ENCODE measurements at places on chromosomes 5 and 9. TPM values are rescaled to one million over a fixed set of nuclear protein-coding genes. Genes with fewer than 3 reads are reported as not detected.

The ROPN1L gene
- 0.31 TPM for total RNA-seq

The SHROOM1 gene
- 6.1 TPM for total RNA-seq

The NEUROG1 gene
- not detected for total RNA-seq

The SHB gene
- total RNA-seq, result 20.3 TPM

DNA sequence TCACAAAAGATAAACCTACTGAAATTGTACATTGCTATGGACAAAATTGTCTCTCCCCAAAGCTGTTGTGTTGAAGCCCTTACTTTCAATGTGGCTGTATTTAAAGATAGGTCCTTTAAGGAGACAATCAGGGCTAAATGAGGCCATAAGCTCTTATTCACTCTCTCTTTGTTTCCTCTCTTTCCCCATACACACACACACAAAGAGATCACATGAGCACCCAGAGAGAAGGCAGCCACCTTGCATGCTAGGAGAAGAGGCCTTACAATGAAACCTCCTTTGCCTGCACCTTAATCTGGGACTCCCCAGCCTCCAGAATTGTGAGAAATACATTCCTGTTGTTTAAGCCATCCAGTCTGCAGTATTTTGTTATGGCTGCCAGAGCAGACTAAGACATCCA lies 1295.6 kb upstream of the CDH6 start:
- no peak for DNase-seq

DNA sequence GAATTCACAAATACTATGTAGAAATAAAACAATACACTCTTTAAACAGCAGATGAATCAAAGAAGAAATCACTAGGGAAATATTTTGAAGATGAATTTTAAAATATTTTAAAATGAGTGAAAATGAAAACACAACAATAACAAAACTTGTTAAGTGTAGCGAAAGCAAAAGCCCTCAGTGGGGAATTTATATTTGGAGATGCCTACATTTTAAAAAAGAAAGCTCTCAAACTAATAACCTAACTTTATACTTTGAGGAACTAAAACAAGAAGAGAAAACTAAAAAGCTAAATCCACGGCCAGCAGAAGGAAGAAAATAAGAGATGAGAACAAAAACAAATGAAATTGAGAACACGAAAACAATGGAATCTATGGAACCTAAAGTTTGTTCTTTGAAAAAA lies 22.7 kb downstream of the SPDL1 start:
- no peak for DNase-seq

DNA sequence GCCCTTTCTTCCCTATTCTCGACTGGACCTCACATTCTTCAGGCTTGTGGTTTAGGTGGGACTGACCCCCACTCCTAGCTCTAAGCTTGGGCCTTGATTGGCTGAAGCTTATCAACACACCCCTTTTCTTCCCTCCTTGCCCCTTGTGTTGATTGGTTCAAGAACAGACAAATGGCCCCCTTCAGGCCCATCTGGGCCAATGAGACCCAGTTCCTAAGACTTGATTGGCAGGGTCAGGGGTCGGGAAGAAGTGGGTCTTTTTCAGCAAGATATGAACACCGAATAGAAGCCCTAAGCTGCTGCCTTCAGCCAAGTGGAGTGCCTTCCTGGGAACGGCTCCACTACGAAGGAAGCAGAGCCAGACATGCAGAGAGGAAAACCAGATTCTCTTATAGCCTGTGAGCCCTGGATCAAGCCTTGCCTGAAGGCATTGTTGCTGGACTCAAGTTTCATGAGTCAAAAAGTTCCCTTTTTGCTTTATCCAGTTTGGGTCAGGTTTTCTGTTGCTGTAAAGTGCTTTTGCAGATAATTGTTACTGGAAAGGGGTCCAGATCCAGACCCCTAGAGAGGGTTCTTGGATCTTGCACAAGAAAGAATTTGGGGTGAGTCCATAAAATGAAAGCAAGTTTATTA lies 22.4 kb upstream of the NCS1 start:
- no peak for DNase-seq

All from left cardiac atrium (tissue), 4 donors.